Stimulated activated CD4-positive, alpha-beta T cell treated with anti-CD3 and anti-CD28 coated beads, Interleukin-2, amount 100 ng/mL, for 48 hours (primary cell): ENCODE measurements at places on chromosomes 6 and 20.

DNA sequence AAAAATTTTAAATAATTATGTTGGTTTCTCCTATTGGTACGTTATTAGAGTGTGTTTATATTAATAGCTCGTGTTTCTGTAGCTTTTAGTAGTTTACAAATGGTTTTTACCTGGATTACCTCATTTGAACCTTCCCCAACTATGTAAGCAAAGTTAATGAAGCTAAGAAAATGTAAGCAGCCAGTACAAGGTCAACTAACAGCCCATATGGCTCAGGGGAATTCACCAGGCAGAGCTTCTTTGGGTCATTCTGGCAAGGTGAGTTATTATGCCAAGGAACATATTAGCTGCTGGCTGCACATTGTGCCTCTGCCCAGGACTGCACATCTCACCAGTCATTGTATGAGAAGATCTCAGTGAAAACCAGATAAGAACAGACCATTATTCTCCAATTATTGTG is 27.0 kb upstream of the MARCKS start:
- no peak for DNase-seq

DNA sequence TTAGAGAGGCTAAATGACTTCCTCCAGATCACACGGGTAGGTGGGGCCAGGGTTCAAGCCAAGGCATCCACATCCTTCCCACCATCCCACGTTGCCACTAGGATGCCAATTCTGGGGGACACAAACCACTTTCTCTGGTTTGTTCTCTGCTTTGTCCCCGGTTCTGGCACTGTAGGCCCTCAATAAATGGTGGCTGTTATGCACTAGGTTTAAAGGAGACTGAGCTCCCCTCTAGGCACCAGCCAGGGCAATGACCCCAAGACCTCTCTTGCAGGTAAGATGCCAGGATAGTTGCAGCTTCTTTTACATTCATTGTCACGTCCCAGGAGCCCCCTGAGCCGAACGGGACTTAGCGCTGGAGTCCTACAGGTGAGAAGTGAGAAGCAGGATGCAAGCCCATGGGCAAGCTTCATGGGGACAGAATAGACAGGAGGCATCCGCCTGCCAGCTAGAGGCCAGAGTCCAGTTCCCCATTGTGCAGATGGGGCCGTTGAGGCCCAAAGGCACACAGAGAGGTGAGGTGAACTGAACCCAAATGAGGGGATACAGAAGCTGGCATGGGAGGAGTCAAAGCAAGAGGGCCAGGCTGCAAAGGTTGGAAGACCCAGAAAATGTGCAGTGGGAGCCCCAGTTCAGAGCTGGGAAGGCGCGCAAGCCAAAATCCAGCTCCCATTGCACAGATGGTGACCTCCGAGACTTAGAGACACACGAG is 677 bp downstream of the PXMP4 start:
- no peak for DNase-seq

DNA sequence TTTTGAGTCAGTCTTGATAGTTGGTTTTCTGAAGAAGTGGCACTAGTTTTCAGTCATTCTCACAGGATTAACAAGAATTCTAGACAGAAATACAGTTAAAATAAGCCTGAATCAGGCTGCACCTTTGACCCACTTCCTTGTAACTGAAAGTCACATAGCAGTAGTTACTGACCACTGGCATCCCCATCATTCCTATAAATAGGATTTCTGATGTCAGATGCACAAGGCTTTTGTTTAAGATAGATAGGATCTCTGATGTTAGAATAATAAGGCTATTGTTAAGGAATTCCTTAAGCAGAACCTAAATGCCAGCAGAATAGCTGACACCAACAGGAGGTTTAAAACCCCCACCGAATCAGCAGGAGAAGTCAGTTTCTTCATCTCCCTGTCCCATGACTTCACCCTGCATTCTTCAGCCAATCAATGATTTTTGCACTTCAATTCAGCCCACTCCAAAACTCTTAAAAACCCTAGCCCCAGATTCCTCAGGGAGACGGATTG is 30.6 kb upstream of the ZBTB24 start:
- no peak for DNase-seq

DNA sequence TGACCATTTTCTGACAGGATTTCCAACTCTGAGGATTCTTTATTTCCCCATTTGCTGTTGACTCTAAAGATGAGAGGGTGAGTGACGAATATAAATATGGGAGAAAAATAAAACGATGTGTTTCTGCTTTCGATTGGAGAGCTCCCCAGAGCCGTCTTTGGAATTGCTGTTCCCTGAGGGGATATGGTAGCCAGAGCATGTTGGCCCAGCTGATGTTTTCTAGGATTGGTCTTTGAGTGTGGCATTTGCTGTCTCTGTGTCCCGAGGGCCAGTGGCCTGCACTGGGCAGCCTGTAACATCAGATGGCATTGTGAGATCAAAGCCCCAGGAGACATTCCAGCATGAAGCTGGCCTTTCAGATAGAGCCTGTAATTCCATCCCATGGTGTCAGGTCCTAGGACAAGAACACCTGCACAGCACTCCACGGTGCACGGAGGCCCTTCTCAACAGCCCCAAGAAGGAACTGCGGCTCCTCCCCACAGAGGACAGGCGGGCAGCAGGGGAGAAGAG is 26.7 kb downstream of the PKIG start:
- no peak for DNase-seq
